ENCODE measurements at places on chromosomes 3 and 15.

DNA sequence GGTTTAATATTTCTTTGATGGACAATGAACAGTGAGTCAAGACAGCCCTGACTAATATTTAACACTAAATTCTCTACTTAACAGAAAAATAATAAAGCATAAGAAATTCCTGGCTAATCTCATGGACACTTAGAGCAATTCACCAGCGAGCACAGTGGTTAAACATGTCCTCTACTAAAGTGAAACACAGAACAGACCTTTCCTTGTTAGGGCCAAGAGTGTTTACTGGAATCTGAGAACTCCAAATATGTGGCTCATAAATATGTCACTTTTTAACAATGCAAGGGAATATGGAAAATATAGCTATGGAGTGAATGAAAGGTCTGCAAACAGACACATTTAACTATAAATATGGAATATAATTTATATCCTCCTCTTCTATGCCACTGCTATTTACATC is 18.6 kb upstream of the IGSF10 start:
- no peak for DNase-seq

- no peak for DNase-seq
Measured at GRCh38 chr3:195356151-195357086, 85.5 kb upstream of the XXYLT1 start.

- no peak for DNase-seq
Measured at GRCh38 chr3:126022741-126023359, 53.9 kb downstream of the ROPN1B start.

- no peak for DNase-seq
Measured at GRCh38 chr3:83514130-83514914, 1444.5 kb upstream of the CADM2 start.

Measured in CD4-positive, alpha-beta T cell treated with Interleukin-17A for 1 hour (primary cell).